ENCODE measurements at places on chromosomes 3 and 15. TPM values are rescaled to one million over a fixed set of nuclear protein-coding genes. Genes with fewer than 3 reads are reported as not detected.

UNC13C gene
- total RNA-seq, result not detected

GRCh38 chr15:66294932-66295235 is 1.5 kb downstream of the DIS3L start:
- DNase-seq, result no peak

OR5K2 gene
- total RNA-seq, result not detected

CLDN16 gene
- total RNA-seq, result not detected

- DNase-seq, result no peak
These were observed 1.1 kb downstream of the RIOX2 start for GRCh38 chr3:97970956-97971620.

DNA sequence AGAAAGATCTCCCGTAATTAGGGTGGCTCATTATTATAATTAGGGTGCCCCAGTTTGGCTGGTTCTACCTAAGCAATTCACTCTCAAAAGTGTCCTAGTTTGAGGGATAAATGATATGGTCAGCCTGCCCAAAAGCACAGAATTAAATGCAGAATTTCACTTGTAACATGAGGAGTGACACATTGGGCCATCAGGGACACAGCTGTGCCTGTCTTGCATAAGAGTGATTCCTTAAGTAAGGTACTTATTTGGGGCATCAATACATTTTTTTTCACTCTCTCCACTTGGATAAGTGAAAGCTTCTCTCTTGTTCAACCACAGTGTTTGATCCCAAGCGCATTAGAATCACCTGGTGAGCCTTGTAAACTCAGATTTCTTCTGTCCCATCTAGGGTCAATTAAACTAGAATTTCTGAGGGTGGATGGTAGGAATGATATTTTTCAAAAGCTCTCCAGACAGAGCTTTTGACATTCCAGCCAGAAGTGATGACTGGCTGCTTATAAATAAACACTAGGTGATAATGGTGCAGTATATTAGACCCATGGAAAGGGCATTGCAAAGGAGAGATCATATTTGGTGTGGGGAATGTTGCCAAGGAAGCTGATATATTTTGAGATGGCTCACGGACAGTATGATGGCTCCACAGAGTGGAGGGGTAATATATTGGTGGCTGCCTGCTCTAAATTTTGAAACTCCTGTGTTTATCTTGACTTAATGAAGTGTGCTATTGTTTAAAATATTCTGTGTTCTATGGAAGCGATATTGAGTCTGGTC is 458.1 kb upstream of the RASGRP1 start:
- no peak for DNase-seq

DNA sequence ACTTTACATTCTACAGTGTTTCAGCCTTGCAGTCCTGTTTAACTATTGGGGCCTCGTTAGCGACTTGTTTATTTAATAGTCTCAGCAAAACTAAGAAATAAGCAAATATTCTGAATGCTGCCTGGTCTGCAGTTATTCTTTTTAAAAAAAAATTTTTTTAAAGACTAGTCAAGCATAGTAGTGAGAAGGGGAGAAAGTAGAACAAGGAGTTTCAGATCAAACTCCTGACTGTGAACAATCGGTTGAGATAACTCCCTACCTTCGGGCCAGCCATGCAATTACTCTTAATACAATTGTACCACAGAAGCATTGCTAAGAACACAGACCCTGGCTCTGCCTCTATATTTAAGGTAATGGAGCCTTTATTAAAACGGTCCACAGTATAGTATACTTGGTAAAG is 5.8 kb upstream of the DUT start:
- no peak for DNase-seq

- DNase-seq, result no peak
These were observed 32.3 kb downstream of the EPHB3 start for GRCh38 chr3:184593928-184594303.
